GOT3 (cell line): ENCODE measurements at places on chromosomes 1 and 21.

DNA sequence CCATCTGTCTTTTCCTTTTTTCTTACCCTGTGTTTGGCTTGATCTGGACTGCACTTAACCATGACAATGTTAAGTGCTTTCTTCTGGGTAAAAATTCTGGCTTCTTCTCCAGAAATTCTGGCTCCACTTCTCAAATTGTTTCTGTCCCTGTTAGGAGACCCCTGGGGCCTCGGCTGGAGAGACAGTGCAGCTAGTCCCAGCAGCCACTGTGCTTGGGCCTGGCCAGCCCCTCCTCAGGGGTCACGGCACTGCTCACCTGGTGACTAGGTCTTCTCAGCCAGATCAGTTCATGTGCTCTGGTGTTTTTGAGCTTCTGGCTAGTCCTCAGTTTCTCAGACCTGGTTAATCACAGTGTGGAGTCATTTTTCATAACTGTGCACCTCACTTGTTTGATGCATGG is 72.4 kb downstream of the ADARB1 start:
- DNase-seq, result no peak

DNA sequence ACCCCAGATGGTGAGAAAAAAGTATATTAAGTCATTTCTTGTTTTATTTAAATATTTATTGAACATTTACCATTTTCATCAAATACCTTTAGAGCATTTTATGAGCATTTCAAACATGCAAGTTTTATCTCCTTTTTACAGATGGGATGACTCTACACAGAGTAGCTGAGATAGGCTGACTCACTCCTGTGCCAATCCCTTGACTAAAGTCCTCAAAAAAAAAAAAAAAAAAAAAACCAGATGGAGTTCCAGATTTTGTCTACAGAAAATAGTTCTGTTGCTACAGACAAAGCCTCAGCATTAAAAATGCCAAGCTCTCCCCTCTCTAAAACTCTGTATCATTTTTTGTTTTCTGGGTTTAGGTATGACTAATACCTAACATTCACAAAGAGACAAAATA is 303.0 kb upstream of the PLD5 start:
- DNase-seq, result no peak

- DNase-seq, result no peak
These were observed 38.6 kb upstream of the MPZL1 start for GRCh38 chr1:167683226-167683625.

DNA sequence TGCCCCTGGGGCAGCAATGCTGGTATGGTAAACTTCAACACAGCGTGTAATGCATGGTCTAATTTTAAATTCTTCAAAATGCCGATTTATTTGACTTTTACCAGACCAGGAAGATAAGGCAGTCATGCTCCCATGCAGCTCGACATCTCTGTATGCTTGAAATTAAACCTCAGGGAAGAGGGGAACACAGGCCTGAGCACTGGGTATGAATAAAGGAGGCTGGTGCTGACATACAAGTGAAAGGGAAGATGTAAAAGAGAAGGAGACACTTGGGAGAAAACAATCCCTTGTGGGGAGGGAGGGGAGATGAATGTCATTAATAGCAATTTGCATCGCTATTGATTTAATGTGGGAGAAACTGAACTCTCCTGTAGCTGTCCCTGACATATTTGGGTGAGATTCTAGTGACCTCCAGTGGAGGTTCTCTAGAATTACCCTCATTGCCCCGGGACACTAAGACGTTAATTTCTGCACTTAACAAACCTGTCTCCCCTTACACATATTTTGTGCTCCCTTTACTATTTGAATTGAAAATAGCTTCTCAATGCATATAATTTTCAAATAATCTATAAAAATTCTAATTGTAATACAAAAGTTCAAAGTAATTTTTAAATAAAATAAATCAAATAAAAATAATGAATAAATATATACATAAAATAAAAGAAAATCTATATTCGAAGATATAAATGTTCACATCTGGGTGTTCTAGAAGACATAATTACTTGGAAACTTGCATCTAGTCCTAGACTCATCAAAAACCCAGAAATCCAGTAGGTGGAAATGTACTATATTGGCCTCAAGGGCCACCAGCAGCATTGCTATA is 283.1 kb downstream of the LMX1A start:
- no peak for DNase-seq

DNA sequence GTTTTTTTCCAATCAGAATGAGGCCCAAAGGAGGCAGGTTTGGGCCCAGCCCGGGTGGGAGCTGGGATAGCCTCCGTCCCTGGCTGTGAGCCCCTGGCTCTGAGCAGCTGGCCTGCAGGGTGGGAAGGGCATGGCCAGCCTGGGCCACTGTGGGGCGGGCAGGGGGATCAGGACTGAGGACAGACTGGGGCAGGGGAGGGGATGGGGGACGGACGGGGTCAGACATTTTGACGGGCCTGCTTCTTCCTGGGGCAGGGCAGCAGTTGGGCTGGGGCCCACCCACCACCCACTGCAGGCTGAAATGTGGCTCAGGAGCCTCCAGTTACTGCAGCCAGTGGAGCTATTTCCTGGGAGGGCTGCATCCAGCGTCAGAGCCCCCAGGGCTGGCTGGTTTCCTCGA is 2.5 kb upstream of the SLC6A9 start:
- DNase-seq, result no peak

- DNase-seq, result no peak
These were observed 20.8 kb downstream of the SSR2 start for GRCh38 chr1:155999964-156000363.

GRCh38 chr1:23222331-23222730 is 5.0 kb upstream of the HTR1D start:
- no peak for DNase-seq

DNA sequence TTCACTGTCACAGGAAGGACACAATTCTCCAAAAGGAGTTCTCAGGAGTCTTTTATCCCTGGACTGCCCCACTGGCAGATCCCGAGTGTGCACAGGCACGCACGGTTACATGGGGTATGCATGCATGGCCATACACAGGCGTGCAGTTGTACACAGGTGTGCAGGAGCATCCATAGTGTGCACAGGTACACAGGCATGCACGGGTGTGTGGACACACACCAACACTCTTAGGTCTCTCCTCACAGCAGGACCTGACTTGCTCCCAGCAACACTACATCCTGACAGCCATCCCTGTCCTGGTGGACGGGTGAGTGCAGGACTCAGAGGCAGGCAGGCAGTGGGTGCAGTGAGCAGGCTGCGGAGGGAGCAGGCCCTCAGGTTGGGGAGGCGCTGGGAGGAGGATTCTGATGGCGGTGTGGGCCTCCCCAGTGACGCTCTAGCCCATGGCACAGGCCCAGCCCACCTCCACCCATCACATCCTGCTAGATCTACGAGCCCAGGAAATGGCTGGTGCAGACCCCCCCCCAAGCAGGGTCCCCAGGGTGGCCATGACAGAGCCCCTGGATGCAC is 28.4 kb downstream of the SLC19A1 start:
- DNase-seq, result no peak

GRCh38 chr1:54126271-54126815 is 26.5 kb downstream of the CDCP2 start:
- DNase-seq, result no peak

- DNase-seq, result no peak
These were observed 11.3 kb upstream of the TACSTD2 start for GRCh38 chr1:58588396-58588795.

DNA sequence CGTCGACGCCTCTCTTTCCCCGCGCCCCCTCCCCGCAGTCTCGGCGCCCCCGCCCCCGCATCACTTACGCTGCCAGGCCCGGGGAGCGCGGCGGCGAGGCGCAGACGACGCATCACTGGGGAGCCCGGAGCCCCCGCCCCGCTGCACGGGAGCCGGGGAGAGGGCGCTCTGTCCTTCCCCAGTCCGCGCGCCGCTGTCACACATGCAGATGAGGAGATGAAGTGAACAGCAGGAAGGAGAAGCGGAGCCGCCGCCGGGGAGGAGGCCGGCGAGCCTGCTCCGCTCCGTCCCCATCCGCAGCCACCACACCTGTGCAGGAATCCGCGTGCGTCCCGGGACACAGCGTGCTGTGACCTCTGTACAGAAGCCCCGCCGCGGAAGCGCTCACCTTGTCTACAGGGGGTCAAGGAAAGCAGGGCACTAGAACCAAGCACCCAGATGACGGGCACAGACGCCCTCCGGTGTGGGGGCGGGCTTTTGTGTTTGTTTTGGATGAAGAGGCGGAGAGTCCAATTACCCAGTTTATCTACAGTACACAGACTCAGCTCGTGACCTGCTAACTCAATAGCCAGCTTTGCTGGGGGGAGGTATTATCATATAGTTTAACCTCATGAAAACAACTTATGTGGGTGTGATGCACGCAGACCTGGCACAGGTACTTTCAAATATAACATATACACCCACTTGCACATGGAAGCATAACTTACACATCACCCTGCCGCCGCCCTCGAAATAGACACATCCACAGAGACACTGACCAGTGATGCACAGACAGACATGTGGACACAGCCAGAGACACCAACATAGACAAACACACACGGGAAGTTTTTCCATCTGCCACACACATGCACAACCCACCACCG is 12.4 kb downstream of the KLHDC8A start:
- DNase-seq, result no peak

- no peak for DNase-seq
These were observed 26.1 kb downstream of the KCNJ15 start for GRCh38 chr21:38282921-38283320.

DNA sequence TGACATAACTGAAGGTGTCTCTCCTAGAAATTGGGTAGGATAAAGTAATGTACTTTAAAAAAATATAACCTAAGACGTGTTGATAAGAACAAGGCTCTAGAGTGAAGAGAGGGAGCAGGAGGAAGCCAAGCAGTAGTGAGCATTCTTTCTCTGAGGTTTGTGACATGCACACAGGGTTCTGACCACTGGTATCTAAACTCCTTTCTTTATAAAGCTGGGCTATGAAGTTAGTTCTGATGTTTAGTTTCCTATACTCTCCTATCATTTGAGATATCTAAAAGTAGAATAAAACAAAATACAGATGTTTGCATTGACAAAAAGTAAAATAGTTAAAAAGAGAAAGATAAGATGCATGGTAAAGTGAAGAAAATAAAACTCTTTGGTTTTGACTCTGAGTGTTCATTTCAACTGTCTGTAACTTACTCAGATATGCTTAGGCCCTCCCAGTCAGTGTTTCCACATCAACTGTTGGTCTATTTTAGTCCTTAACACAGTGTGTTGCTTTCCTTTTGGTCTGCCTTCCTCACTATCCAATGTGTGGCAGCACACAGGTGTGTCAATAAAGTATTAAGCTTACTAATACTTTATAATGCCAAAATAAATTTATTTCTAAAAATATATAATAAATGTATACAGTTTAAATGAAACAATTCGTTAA is 543.5 kb downstream of the PTPRC start:
- no peak for DNase-seq

GRCh38 chr1:32112806-32113375 is 5.0 kb downstream of the KPNA6 start:
- no peak for DNase-seq

- no peak for DNase-seq
These were observed 13.9 kb upstream of the LRIG2 start for GRCh38 chr1:113058941-113059706.

DNA sequence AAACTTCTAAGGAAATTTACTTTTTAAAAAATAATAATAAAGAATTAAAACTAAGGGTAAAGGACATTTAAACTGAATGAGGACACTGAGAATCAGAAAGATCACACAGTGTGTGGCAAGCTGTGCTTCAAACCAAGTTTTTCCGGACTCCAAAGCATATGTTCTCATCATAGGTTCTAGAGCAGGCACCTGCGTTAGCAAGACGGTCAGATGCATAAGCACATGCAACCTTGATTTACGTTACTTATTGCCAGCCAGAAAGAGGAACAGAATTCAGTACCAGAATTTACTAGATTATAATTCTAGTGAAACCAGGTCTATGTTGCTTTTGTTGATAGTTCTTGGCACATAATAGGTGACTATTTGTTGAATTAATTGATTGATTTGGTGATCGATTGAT is 6.2 kb upstream of the LBR start:
- no peak for DNase-seq

DNA sequence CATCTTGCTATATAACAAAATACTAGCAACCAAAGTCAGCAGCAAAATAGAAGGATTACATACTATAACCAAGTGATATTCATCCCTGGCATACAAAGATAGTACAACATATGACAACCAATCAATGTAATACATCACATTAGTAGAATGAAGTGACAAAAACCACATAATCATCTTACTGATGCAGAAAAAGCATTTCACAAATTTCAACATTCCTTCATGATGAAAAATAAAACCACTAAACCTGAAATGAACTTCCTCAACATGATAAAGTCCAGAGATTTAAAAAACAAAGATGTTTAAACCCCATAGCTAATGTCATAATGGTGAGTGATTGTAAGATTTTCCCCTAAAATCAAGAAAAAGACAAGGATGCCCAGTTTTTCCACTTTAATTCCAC is 18.6 kb downstream of the RO60 start:
- no peak for DNase-seq

GRCh38 chr1:104987210-104987609 is 1237.5 kb downstream of the AMY1C start:
- DNase-seq, result no peak

GRCh38 chr1:211543025-211543424 is 35.9 kb downstream of the SLC30A1 start:
- no peak for DNase-seq

DNA sequence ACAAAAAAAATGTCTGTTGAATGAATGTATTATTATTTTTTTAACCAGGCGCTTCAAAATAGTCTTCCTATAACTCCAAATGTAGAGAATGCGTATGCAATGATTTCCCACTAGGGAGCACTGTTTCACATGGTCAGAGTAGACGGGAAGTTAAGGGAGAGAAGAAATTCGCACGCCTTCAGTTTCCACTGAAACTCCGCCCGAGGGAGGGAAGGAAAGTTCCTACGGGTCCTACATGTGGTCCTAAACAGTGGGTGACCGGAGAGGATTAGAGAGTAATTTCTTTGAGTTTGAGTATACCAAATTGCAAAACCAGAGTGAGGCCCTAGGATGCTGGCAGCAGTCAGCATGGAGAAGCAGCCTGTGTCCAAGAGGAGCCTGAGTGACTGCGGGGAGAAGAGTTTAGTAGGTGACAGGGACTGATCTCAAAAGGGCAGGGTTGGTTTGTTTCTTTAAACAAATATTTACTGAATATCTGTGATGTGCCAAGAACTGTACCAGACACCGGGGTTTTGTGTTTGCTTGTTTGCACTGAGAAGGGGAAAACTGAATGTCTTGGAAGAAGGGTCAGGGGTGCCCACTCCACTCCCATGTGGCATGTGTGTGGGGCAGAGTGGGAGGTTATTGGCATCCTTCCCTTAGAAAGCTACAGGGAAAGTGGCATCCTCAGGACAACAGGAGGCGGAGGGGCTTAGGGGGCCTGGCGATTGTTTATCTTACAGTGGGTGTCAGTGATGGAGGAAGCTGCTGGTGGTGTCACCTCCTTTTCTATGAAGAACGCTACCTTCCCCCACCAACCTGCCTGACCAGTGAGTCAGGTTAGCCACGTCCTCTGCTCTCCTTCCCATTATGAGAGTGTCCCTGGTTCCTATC is 22.8 kb downstream of the RNU5D-1 start:
- no peak for DNase-seq

DNA sequence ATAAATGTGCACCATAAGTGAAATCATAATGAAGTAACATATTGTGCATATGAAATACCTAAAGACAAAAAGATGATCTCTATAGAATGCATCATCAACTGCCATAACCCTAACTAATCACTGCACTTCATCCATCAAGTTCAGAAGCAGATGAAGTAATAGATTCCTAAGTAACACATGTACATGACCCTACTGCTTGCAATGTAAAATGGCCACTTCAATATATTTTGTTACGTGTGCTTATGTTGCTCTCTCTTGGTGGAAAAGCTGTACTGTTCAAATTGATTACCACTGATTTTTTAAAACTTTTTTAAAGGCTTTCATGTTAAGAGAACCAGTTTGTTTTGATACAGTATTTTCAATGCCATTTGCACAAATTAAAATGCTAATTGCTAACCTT is 141.8 kb downstream of the TTLL7 start:
- no peak for DNase-seq
